ENCODE measurements at places on chromosomes 12 and 14.

DNA sequence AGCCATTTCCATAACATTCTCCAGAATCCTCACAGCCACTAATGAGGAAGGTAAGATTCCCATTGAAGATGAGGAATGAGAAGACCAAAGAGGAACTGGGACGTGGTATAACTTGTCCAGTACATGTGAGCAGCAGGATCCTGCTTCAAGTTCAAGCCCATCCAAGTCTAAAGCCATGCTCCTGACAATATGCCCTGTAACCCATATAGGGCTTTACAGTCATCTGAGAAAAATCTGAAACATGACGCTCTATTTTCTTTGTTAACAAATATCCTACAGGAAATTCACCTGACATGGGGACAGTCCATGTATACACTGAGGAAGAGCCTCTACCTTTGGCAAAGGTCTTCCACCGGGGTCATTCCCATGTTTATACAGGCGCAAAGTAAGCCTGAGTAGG is 3.1 kb upstream of the ACTR6 start:
- no peak for DNase-seq

GRCh38 chr14:81523616-81524015 is 10.0 kb downstream of the SEL1L start:
- no peak for DNase-seq

DNA sequence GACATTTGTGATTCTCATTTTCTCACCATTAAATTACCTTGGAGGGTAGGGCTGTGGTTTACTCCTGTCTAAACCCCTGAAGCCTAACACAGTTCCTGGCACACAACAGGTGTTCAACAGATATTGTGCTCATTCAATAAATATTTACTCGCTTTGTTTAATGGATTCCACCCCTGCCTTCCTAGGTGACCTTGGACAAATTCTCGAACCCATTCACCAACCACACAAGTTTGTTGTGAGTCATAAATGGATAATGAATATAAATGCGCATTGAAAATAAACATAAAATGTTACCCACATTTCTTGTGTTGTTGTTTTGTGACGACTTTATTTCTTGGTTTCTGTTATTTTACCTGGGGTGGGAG is 362 bp upstream of the TSFM start:
- DNase-seq, result no peak

DNA sequence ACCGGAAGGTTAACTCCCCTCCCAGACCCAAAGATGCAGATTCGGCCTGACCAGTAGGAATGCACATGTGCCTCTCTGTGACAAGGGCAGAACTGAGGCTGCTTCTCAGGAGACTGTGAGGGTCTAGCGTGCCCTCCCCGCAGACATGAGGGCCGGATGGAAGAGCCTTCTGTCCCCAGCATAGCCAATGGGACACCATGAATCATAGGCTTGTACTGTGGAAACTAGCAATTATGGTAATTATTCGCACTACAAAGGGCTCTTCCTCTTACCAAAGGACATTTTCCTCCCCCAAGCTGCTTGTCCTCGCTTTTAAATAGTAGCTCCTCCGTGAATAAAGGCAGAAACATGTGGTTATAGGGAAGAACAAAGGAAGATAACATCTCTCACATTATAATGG is 6.2 kb downstream of the COA8 start:
- no peak for DNase-seq

- no peak for DNase-seq
Observed at GRCh38 chr14:31926652-31927347, 150.3 kb upstream of the ARHGAP5 start.

- no peak for DNase-seq
Observed at GRCh38 chr12:115810122-115810901, 467.2 kb downstream of the MED13L start.

DNA sequence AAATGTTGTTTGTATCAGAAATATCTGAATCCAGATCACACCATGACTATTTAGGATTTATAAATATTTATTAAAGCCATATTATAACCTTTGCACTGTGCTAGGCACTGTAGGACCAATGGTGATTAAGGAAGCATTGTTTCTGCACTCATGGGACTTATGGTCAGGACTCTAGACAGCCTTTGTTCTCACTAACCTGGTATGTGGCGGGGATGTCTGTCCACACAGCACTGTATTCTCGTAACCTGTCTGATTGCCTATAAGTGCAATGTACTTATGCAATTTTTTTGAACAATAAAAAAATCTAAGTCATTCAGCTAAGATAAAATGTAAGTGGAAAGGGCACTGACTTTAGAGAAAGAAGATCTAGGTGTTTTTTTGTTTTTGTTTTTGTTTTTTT is 6.7 kb upstream of the SSPN start:
- no peak for DNase-seq

- peak; percentile 47 for DNase-seq
Observed at GRCh38 chr12:89040146-89040964, 311.9 kb downstream of the DUSP6 start.

DNA sequence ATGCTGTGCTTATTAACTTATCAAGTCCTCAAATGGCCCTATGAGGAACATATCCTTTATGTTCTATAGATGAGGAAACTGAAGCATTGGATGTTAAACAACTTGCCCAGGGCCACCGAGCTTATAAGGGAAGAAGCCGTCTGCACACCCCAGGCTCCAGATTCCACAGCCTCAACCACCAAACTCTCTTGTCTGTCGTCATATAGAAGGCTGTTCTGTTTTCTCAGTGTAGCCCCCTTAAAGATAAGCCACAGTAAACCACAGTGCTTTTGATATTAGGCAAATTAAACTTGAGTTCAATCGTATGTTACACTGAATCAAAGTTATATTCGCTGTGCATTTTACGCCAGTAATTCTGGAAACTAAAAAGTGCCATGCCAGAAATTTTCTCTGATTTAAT is 116.7 kb downstream of the PRKCH start:
- no peak for DNase-seq

- DNase-seq, result no peak
Observed at GRCh38 chr12:125299840-125300239, 234.6 kb downstream of the AACS start.

- no peak for DNase-seq
Observed at GRCh38 chr12:79874665-79875064, 60.2 kb downstream of the PPP1R12A start.

DNA sequence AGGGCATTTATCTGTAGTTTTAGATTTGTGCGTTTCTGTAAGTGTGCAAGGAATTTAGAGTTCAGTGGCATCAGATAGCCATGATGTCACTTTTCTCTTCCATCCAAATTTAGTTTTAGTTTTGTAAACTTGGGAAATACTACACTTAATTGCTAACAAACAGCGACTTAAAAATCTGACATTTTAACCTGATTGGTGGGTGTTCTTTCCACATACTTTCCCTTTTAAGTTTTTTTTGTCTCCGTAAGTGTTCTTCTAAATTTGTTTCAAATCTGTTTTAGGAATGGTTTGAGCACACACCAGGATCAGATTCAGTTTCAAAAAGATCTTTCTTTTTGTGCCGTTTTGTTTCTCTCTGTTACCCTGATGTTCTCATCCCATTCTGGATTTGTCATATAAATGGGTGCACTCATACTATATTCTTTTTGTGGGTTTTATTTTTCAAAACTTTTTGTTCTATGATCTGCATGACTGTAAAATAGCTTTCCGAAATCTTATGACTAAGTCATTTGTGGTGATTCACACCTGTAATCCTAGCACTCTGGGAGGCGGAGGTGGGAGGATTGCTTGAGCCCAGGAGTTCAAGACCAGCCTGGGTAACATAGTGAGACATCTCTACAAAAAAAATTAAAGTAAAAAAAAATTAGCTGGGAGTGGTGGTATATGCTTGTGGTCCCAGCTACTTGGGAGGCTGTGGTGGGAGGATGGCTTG is 58.9 kb downstream of the FBXO34 start:
- DNase-seq, result no peak

DNA sequence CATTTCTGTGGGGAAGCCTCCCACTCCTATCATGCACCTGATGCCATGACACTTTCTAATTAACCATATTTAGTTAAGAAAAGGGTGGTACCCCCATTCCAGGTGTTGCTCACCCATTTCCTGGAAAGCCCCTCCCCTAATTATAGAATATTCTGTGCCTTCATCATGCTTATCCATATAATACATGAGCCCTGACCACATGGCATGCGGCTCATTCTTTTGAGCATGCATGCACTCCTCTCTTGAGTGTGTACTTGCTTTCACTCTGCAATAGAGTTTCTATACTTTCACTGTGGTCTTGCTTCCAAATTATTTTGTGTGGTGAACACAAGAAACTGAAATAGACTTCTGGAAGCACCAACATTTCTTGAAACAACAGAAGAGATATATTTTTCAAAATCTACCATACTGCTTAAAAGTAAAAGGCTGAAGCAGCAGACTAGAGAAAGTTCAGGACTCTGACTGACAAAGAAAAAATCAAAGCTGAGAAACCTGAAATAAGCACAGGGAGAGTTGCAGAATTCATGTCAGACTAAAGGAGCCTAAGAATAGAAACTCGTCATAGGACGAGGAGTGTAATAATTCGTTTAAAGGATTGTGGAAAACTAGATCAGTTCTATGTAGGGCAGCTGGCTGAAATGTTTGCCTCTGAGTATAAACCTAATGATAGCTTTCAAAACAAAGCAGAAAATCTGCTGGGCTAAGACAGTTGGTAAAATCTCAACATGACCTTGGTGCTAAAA is 144.8 kb downstream of the KITLG start:
- DNase-seq, result no peak

DNA sequence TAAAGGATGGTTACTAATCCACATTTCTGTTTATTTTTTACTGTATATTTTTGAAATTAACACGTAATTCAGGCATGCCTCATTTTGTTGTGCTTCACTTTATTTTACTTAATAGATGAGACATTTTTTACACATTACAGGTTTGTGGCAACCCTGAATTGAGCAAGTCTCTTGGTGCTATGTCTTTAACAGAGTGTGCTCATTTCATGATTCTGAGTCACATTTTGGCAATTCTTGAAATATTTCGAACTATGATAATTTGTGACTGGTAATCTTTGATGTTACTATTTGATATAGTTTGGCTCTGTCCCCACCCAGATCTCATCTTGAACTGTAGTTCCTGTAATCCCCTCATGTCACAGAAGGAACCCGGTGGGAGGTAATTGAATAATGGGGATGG is 1120.5 kb upstream of the FLRT2 start:
- DNase-seq, result no peak

- DNase-seq, result no peak
Observed at GRCh38 chr14:99033951-99034350, 238.0 kb downstream of the BCL11B start.

GRCh38 chr14:56953884-56954283 is 143.6 kb upstream of the OTX2 start:
- DNase-seq, result no peak

GRCh38 chr14:105283899-105284298 is 16.9 kb downstream of the BRF1 start:
- no peak for DNase-seq

DNA sequence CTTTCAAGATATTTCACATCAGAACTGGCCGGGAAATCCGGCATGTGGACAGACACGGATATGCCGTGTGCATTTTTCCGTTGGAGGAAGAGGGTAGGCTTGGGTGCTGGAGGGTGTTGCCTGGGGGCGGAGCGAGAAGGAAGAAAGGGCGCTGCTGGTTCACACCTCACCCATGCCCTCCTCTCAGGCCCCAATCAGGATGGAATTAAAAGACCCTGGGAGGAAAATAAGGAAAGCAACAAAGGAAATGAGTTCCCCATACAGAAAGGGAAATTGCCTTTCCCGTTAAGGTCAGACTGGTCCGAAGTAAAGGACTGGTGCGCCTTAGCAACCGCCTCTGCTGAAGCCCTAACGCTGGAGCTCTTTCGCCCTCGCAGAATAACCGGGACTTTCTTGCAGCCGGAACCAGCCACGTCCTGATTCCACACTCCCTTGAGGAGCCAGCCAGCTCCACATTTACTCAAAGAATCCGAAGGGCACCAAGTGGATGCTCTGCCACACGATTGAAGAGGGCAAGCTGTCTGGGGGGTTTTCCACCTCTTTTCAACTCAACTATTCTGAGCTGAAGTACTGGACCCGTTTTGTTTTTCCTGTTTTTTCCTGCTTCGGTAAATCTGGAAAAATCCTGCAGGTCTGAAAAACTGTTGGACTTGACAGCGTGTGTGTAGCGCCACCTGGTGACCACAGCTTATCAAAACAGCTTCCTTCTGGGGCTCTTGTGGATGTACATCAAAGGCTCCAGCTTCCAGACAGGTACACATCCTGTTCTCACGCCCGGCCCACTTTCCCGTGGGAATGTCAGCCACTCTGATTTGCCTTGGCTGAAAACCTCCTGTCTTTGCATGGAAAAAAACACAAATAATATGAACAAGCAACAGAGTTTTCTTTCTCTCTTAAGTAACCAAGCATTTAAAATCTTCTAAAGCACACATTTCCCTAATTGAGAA is 37.6 kb upstream of the BCL2L14 start:
- peak; percentile 58 for DNase-seq

DNA sequence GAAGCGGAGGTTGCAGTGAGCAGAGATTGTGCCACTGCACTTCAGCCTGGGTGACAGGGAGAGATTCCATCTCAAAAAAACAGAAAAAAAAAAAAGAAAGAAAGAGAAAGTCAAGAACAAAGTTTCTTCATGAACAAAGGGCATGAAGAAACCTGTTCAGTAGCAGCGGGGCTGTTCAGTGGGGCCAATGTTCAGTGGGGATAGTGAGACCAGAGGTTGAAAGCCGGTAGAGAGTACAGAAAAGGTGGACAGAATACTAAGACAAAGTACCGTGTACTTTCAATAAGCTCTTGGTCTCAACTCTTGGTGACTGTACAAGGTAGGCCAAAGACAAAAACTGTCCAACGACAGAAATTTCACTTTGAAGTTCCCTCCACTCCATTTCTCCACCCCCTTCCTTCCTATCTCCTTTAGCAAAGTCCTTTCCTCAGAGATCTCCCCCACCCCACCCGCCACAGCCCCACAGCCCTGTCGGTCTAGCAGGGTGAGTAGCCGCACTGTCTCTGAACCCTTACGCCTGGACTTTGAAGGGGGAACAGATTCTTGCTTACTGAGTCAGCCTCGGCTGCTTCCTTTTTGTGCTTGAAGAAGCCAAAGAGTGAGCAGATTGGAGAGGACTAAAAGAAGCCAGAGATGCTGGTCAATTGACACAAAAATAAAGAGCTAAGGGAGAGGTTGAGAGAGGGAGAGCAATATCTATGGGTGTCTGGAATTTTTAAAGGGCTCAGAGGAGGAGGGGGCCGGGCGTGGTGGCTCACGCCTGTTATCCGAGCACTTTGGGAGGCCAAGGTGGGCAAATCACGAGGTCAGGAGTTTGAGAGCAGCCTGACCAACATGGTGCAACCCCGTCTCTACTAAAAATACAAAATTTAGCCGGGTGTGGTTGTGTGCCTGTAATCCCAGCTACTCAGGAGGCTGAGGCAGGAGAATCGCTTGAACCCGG is 44.2 kb upstream of the FOS start:
- DNase-seq, result no peak
